Heart left ventricle (tissue), 16 donors: ENCODE measurements at places on chromosomes 2 and 18. TPM values are rescaled to one million over a fixed set of nuclear protein-coding genes. Genes with fewer than 3 reads are reported as not detected.

DNA sequence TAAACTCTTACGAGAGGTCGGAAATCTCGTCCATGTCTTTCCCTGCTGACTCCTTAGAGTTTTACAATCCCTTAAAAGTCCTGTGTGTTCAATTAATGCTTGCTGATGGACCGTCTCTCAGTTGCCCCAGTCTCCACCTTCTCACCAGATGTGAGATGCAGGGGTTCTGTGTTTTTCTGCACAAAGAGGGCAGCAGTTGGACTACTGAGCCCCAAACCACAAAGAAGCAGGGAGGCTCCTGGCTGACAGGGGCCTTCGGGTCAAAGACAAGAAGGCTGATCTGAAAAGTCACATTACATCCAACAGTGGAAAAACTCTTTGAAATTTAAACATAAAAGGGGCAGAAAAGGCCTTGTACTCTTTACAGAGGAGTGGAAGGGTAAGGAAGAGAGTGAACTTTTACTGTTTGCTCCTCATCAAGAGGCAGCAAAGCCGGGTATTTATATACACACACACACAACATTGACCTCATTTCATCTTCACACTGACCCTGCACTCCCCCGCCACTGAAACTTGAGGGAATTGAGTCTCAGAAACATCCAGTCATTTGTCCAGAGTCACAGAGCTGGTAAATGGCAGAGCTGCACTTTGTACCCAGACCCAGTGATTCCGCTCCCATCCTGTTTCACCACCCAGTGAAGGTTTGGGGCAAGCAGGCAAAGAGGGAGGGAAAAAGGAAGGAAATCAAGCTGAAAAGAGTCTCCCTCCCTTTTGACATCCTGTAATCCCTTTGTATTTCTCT is 23.7 kb downstream of the MRPL33 start:
- DNase-seq = no peak

The BMP10 gene
- total RNA-seq = 0.15 TPM

GRCh38 chr18:45046228-45046627 is 365.5 kb downstream of the SETBP1 start:
- DNase-seq = no peak

The MYO3B gene
- not detected for total RNA-seq

GRCh38 chr2:39867268-39867667 is 88.2 kb upstream of the THUMPD2 start:
- no peak for DNase-seq

- DNase-seq = no peak
These were observed 14.6 kb downstream of the CCNYL1 start for GRCh38 chr2:207725873-207726578.

- DNase-seq = no peak
These were observed 188.6 kb downstream of the ARL4C start for GRCh38 chr2:234308073-234308812.

- peak; percentile 82 for DNase-seq
These were observed 3.4 kb upstream of the DUSP2 start for GRCh38 chr2:96148410-96149217.

DNA sequence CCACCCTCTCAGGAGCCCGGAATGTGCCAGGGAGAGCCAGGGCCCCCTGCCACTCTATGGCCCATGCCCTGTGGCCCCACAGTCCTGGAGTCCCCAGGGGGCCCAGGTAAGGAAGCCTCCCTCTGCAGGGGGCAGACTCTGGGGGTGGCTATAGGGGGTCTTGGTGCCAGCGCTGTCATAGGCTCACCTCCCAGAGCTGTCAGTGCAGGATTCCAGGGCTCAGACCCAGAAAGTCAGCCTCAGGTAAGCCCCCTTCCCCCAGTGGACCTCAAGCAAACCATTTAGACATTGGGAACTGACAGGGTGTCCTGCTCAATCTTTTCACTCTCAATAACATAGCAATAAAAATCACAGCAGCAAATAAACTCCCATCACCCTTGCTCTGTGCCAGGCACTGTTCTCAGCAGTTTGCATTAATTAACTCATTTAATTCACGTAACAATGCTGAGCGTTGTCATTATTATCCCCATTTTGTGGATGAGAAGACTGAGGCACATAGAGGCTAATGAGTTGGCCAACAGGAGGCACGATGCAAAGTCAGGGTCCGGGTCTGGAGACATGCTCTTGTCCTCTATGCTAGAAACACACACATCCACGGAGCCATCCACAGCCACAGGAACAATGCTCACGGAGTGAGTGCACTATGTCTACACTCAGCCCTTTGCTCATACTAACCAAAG is 79.6 kb downstream of the TNS1 start:
- no peak for DNase-seq

GRCh38 chr2:226873051-226873620 is 37.3 kb downstream of the RHBDD1 start:
- no peak for DNase-seq

DNA sequence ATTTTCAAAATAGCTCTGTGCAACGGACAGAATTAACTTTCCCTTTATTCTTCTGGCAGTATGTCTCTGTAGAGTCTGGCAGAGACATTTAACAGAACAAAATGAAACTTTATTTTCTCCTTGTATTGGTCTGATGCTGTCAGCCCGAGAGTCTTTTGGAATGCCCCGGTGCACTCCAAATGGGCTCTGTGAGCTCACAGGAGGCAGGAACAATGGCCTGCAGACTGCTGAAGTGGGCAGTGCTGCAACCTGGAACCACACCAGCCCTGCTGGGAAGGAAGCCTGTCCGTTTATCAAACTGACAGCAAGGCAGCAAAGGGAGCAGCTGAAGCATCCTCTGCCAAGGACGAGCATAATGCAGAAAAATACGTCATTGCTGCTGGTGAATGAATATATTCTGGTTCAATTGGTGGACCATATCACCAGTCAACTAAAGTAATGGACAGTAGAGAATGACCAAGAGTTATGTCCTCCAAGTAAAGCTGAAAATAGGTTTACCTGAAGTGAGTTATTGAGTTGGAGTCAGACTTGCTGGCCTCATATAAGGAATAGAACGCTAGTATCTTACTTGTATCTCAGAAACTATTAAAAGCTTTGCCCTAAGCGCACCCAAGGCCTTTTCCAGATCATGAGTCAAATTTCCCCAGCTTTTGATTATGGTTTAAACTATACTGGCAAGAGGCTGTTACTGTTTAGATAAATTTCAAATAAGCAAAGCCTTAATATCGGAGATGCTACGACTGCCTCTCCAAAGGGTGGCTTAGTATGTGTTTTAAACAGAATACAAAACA is 207.6 kb upstream of the TANK start:
- peak; percentile 69 for DNase-seq

- no peak for DNase-seq
These were observed 31.6 kb downstream of the KCNG2 start for GRCh38 chr18:79829136-79829854.

DNA sequence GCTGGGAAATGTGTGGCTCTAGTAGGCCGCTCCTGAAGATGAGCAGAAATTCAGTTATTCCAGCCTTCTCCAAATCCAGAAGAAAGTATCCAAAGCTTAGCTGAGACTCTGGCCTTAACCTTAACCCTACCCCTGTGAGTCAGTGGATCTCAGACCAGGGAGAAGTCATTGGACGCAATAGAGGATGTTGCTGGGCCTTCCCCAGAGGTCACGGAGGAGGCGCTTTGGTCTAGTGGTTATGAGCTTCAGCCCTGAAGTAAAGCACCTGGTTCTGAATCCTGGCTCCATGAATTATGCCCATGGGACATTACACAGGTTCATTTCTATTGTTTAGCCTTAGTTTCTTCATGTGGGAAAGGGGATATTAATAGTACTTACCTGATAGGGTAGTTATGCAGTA is 24.0 kb downstream of the PKDCC start:
- DNase-seq = peak; percentile 58

The SKOR2 gene
- not detected for total RNA-seq

- peak; percentile 77 for DNase-seq
These were observed 6.3 kb upstream of the TEX261 start for GRCh38 chr2:71000780-71001591.

DNA sequence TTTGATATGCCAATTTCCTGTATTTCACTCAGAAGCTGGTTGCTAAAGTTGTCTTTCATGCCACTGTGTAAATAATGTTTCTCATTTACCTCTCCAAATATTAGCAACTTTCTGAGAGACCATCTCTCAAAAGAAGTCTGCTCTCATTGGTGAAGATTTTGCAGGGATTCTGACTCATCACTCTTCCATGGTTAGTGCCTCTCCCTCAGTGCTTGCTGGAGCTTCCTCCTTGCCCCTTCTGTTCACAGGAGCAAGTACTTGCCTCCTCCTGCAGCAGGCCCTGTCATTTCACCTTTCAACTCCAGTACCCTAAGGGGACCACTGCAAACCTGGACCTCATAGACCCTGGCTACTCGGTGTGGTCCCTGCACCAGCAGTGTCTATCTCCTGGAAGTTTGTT is 168.8 kb downstream of the ZNF385B start:
- no peak for DNase-seq

DNA sequence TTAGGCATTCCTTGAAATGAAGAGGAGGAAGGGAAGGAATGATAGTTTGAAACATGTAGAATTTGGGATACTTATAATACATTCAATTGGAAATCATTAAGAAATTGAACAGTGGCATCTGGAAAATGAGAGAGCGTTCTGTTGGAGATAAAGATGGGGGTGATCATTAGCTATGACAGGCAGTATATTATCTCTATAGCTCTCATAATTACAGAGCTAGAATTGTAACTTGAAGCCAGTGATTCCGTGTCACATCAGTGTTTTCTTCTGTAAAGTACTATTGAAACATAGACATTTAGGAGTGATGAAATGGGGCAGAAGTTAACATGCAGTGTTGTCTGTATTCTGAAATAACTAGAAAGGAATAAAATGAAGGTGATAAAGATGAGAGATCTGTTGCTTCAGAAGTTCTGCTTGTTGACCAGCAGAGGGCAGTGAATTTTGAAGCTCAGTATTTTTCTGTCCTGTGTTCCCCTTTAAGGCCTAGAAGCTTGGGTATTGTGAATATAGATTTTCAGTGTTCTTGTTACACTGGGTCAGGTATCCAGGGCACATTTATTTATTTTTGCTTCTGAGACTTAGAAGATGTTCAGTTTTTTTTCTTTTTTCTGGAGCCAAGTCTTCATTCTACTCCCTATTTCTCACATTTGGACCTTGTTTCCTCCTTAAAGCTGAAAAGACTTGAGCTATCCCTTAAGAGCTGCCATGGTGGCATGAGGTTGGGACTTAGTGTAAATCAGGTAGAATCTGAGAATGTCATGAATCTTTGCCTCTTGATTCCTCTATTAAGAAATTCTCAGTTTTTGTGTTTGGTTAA is 157.4 kb downstream of the TAF4B start:
- DNase-seq = no peak

The SKA1 gene
- total RNA-seq = 0.16 TPM

- no peak for DNase-seq
These were observed 58.4 kb upstream of the GALR1 start for GRCh38 chr18:77191071-77191751.

The TEKT4 gene
- total RNA-seq = 0.16 TPM

DNA sequence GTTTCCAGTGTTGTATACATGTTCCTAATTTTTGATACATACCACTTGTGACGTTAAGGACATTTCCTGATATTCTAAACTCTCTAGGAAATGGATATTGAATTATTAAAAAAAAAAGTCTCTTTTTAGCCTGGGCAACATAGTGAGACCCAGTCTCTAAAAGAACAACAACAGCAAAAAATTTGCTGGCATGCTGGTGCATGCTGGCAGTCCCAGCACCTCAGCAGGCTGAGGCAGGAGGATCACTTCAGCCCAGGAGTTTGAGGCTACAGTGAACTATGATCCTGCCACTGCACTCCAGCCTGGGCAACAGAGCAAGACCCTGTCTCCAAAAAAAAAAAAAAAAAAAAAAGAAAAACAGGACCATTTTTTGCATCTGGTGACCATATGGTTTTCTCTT is 10.5 kb upstream of the PPP4R3B start:
- DNase-seq = no peak

GRCh38 chr2:112793449-112793978 is 9.2 kb upstream of the IL1A start:
- DNase-seq = no peak

- no peak for DNase-seq
These were observed 19.2 kb downstream of the PMAIP1 start for GRCh38 chr18:59918997-59919396.

- DNase-seq = no peak
These were observed 187.7 kb downstream of the MYO3B start for GRCh38 chr2:170365686-170366085.

DNA sequence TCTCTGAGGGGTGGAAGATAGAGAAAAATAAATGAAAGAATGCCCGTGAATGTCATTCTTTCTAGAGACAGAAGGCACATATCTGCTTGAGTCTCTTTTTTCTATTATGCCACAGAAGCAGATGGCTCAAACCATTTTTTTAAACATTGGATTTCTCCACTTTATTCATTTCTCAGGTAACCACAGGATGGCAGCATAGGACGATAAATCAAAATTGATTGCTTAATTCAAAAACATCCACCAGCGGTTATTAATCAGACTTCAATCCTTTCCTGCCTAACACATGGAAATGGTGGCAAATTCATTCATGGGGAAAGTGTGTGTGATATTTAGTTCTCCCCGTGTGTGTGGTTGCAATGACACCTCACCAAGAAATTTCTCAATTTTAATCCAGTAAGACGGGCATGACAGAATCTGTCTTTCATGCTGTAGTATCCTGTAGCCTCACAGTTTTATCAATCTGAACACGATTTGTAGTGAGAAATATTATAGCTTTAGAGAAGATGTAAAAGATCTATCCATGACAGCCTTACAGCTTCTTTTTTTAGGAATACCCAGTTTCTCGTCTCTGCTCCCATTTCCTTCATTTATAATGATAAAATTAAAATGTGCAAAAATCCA is 72.2 kb downstream of the DSC3 start:
- DNase-seq = no peak

GRCh38 chr2:122519366-122519765 is 763.9 kb downstream of the TSN start:
- no peak for DNase-seq

- no peak for DNase-seq
These were observed 107.8 kb downstream of the LYPD1 start for GRCh38 chr2:132562245-132562644.

The NMUR1 gene
- total RNA-seq = 0.53 TPM

The FOSL2 gene
- 39.9 TPM for total RNA-seq

The DAPL1 gene
- total RNA-seq = not detected

DNA sequence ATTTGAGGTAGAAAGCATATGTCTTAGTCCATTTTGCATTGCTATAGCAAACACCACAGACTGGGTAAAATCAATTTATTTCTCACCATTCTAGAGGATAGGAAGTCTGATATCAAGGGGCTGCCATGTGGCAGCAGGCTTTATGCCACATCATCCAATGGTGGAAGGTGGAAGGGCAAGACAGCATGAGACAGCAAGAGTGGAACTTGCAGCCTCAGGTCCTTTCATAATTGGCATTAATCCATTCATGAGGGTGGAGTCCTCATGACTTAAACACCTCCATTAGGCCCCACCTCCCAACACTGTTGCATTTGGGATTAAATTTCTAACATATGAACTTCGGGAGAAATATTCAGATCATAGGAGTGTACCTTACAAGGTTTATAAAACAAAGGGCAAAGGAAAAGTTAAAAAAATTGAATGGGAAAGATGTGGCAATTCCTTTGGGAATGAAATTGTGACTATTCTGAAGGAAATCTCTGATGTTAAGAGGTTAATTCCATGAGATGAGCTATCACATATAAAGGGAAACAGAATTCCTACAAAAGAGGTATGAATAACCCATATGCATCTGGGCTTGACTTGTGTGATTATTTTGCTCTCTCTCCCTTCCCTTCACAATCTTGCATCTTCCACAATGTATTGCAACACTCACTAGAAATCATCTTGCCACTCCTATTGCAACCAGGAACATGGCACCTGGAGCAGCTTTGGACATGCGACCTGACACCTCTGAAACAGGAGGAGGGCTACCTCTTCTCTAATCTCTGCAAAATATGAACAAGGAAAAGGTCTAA is 507.8 kb downstream of the EPHA4 start:
- no peak for DNase-seq
